ENCODE measurements at places on chromosomes 5 and 9. TPM values are rescaled to one million over a fixed set of nuclear protein-coding genes. Genes with fewer than 3 reads are reported as not detected.
A peak's percentile ranks its signal among the peaks of the same experiment; 100 is the strongest.

Gene EFCAB9
- not detected for total RNA-seq

Gene ASPN
- total RNA-seq = not detected

Gene EPB41L4B
- 8.1 TPM for total RNA-seq

Gene AHRR
- 12.7 TPM for total RNA-seq

Gene TPPP
- 3.9 TPM for total RNA-seq

GRCh38 chr9:5617749-5618148 lies 11.2 kb upstream of the RIC1 start:
- H3K36me3 ChIP-seq = no peaks in the 10 kb centered on the region
- H3K27me3 ChIP-seq = no peaks in the 10 kb centered on the region
- no peak overlapping the region for H3K27ac ChIP-seq
- H3K4me1 ChIP-seq = peaks cover 26% of the 10 kb centered on the region
- DNase-seq = no peak
- no peak overlapping the region for H3K4me3 ChIP-seq

DNA sequence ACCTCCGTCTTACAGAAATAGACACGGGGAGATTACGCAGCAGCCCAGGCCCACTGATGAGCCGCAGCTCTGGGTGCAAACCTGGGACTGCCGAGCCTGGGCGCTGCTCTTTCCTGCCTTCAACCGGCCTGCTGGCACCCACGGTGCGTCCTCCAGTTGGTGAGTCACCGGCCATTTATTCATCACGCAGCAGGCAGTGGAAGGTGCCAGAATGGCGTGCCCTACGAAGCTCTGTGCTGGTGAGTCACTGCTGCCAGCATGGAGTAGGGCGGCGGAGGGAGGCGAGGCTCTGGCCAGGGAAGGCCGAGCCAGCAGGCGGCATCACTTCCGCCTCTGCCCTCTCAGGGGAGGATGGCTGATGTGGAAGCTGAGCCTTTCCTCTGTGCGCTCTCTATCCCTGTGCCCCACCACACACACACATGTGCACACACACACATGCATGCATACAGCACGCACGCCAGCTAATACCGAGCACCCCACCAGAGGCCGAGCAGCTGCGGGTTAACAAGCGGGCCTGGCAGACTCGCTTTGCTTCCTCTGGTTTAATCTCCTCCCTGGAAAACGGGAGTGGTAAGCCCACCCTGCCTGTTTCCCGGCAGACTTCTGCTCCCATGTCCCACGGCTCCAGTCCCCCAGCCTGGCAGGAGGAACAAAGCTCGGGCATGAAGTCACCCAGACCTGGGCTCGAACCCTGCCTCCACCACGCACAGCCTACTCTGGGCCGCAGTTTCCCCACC lies 39.2 kb downstream of the OLFM1 start:
- no peaks in the 10 kb centered on the region for H3K36me3 ChIP-seq
- no peak overlapping the region for H3K27ac ChIP-seq
- H3K4me1 ChIP-seq = peaks cover 7% of the 10 kb centered on the region
- peak; percentile 68 for DNase-seq
- H3K4me3 ChIP-seq = no peak overlapping the region

DNA sequence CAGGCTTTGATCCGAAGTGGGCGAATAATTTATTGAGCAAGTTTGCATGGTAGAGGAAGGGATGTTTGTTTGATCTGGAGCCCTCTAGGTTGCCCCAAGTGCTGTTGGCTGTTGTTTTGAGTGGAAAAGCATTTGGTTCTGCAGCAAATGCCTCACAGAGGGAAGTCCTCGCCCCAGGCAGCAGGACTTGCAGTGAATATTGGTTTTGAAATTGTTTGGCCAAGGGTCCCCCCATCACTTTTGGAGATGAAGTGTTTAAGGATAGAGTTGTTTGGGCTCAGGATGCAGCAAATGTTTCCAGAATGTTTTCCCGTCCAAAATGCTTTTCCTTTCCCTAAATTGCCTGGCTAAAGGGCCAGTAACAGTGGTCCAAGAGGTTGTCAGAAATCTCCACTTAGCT lies 3.1 kb downstream of the JADE2 start:
- H3K36me3 ChIP-seq = no peaks in the 10 kb centered on the region
- no peak for DNase-seq
- peak overlapping the region; percentile 100 for H3K27ac ChIP-seq
- peaks cover 44% of the 10 kb centered on the region for H3K4me1 ChIP-seq
- H3K4me3 ChIP-seq = no peak overlapping the region
